CD4-positive, alpha-beta T cell treated with Interleukin-6 for 4 hours (primary cell): ENCODE measurements at places on chromosomes 2 and 18.

DNA sequence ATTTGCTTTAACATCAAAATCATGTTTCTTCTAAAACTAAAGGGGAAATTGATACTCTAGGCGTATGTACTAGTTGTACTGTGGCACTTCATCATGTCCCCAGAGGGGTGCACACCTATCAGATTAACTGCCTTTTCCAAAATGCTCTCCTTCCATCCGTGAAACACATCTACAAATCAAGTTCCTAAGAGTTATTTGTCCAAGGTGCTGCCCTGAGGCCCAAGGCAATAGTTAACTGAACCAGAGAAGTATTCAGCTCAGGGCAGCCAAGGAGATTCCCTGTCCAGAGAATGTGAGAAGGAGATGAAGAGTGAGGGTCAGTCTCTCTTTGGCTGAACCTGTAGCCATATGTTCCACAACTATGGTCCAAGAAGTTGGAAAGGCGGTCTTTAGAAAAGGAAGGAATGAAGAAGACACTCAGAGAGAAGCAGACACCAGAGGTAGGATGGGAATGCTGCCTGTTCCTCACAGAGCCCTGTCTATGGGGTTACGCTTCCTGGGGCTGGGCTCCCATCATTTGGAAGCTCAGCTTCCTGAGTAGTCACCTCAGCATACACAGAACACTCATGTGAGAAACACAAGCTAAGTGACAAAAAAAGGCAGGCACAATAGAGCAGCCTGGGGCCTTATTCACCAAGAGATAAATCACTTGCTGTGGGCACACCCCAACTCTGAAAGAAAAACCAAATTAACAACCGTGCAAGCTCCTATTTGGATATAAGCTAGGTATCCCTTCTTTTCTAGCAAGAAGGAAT is 55.6 kb downstream of the ANKRD44 start:
- DNase-seq, result peak; percentile 35

DNA sequence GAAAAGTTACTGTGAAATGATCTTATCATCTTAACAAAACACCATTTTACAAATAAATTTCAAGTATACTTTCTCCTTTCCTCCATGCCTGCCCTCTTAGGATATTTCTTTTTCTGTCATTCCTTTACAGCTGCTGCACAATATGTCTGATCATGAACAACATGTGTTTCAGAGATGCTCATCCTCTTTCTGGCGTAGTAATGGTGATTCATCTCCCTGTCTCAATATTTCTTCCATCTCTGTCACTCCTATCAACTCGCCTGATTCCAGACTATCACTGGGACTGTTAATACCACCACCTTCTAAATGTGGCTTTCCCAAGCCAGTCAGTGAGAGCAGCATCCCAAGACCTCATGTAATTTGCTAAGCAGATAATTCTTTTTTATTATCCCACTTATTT is 290.5 kb downstream of the GULP1 start:
- no peak for DNase-seq

DNA sequence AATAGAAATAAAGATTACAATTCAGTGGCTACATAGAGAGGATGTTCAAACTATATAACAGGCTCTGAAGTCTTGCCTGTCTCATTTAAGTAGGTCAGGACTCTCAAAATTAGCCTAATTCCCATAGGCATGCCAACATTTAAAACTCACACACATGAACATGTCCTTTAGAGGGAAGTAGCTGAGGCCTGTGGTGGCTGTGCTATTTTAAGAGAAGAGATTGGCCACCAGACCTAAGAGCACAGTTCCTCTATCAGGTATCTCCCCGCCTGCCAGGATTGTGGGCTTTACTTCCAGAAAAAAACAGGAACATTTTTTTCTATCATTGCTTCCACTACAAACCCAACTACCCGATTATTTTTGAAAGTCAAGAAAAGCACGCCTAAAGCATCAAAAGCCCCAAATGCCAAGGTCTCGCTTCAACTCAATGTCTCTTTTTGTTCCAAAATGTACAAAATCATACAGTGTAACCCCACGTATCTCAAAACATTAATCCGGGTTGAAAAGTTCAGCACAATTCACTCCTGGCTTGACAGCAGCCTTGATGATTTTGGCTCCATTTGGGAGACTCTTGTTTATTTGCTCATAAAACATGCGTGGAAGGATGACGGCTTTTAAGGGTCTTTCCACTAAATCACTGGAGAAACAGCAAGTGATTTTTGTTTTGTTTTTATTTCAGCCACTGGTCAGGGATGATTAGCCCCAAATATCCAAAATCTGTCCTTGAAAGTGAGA is 15.3 kb downstream of the FHL2 start:
- no peak for DNase-seq

GRCh38 chr18:78939105-78939504 is 40.5 kb upstream of the SALL3 start:
- no peak for DNase-seq

- DNase-seq, result no peak
Observed at GRCh38 chr18:44096016-44096415, 584.7 kb upstream of the SETBP1 start.

DNA sequence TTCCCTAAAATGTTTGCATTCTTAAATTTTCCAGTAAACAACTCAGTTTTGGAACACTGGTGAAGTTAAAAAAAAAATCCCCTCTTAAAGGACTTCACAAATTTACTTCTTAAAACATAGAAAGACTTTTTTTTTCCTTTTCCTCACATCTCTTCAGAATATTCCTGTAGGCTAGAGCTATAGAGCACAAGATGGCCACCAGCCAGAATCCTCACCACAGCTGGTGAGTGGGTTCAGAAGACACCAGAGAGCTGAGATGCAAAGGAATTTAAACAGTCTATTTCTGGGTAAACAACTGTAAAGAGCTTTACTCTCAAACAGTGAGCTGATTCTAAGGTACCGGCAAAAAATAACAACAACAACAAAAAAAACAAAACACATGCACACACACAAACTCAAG is 252.8 kb downstream of the LRP1B start:
- DNase-seq, result no peak

DNA sequence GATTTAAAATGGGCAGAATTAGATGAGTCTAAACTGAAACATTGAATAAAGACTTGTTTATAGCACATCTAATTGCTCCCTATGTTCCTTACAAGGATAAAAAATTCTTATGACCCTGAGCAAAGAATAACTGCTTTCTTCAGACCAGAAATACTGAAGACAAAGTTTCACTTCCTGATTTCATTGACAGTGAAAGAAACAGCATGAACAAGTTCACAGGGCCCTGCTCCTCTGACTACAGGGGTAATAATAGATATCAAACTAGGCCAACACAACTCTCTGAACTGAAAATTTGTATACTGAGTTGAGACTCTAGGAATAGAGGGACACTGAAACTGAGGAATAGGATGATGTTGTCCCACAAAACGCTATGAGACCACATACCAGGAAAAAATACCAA is 1383.3 kb upstream of the CDH2 start:
- DNase-seq, result no peak

- no peak for DNase-seq
Observed at GRCh38 chr2:226351711-226352110, 447.9 kb downstream of the IRS1 start.

- DNase-seq, result no peak
Observed at GRCh38 chr18:8602557-8602956, 6.7 kb upstream of the RAB12 start.

DNA sequence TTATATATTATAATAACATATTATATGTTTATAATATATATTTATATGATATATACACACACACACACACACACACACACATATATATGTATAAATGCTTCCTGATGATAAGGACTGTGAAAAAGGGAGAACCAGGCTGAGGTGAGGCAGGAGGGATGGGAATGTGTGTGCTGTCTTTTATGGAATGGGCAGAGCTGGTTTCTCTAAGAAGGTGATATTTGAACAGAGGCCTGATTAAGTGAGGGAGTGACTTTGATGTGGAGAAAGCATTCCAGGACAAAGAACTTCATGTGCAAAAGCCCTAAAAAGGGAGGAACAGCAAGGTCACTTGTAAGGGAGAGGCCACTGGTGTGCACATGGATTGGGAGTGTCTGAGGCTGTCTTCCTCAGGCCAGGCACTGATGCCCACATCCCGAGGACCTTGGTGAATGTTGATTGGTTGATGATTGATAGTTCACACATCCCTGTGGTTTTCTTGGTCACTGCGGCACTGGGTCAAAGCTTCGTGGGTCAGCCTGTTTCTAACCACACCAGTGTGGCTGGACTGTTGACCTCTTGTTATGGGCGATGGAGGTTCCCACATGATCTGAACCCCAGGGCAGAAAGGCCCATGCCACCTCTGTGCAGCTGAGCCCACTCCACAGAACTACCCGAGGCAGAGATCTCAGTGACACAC is 196.9 kb downstream of the MYCN start:
- DNase-seq, result no peak

- no peak for DNase-seq
Observed at GRCh38 chr2:172953970-172954852, 121.4 kb upstream of the MAP3K20 start.

DNA sequence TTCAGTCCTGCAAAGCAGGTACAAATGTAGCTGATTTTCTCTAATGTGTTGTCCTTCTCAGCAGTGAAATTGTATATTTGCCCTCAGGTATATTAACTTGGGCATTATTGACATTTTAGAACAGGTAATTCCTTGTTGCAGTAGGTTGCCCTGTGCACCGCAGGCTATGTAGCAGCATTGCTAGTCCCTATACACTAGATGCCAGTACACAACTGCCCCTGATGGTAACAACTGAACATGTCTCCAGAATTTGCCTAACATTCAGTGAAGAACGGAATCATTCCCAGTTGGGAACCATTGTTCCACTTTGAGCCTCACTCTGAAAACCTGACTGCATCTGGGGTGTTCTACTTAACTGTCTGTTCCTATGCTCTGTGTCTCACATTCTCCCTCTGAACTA is 23.1 kb upstream of the TFPI start:
- DNase-seq, result no peak

DNA sequence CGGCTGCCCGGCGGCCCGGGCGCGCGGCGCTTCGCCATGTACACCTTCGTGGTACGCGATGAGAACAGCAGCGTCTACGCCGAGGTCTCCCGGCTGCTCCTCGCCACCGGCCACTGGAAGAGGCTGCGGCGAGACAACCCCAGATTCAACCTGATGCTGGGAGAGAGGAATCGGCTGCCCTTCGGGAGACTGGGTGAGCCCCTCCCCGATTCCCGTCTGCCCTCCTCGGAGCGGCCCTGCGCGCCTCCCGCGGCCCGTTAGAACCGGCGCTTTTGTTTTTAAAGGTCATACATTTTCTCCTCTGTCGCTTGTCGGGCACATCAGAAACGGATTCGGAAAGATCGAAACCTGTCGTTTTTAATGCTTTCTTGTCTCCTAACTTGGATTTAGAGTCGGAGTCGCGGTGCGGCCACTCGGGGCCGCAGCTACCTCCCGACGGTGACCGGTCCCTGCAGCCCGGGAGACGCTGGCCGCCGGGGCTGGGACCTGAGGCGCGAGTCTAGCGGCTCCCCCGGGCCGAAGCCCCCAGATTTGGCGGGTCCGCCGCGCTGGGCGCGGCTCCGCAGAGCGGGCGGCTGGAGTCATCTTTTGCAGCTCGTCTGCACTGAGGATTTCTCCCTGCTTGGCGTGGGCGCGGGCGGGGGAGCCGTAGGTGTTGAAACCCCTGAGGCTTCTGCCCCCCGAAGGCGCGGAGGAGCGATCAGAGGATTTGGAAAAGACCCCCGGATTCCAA is 519 bp downstream of the TTL start:
- DNase-seq, result peak; percentile 34

DNA sequence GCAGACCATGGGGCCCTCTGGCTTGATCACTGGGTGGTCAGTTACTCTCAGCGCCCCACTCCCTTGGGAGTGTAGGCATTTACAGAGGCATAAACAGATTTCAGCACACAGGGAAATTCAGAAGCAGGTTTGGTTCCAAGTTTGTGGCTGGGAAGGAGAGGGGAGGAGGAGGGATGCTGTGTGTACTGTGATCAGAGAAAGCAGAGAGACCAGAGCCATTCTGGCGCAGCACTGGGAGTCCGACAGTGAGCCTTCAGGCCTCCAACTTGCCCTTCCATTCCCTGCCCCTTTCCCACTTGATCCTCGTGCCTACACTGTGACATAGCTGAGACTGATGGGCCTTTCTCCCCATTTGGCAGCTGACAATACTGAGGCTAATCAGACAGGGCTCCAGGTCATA is 47.8 kb upstream of the LOXHD1 start:
- DNase-seq, result no peak

GRCh38 chr2:13813236-13813635 is 819.3 kb upstream of the LRATD1 start:
- DNase-seq, result no peak

GRCh38 chr2:20543469-20544152 is 96.7 kb downstream of the RHOB start:
- DNase-seq, result no peak

- no peak for DNase-seq
Observed at GRCh38 chr18:7605705-7606104, 38.6 kb downstream of the PTPRM start.

DNA sequence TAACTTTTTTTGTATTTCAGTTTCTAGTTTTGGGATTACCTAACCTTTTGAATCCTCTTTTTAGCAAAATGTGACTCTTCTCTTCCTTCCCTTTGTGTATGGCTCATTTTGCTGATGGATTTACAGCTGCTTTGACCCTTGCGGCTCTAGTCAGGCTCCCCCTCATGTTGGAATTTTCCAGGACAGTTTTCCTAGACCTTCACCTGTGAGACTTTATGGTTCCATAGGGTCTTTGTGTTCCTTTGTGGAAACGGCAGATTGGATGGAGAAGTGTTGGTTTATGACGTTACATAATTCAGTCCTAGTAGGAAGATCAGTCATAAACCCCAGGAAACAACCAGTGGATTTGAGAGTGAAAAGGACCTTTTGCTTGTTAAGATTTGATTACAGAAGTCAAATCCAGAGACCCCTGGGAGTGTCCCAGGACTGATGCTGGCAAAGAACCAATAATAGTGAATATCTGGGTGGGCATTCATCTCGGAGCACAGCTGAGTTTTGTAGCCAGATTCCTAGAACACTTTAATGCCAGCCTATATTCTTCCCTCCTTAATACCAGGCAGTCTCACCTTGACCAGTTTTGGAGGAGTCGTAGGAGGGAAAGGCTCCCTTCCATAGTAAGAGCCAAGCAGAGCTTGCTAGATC is 42.7 kb downstream of the SOCS6 start:
- no peak for DNase-seq

DNA sequence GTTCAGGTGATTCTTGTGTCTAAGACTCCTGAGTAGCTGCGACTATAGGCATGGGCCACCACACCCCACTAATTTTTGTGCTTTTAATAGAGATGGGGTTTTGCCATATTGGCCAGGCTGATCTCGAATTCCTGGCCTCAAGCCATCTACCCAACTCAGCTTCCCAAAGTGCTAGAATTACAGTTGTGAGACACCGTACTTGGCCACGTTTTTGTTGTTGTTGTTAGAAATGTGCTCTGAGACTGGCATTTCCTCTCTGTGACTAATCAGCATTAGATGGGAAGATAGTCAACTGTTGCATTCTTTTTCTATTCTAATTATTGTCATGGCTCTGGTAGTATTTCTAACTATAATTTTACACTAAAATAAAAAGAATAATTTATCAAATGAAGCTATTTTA is 191.7 kb downstream of the CAMKMT start:
- DNase-seq, result no peak

GRCh38 chr2:924701-925100 is 25.9 kb upstream of the SNTG2 start:
- no peak for DNase-seq

GRCh38 chr2:61434314-61434713 is 36.6 kb downstream of the USP34 start:
- no peak for DNase-seq
